SW 1271 (cell line): ENCODE measurements at places on chromosomes 4 and X.

DNA sequence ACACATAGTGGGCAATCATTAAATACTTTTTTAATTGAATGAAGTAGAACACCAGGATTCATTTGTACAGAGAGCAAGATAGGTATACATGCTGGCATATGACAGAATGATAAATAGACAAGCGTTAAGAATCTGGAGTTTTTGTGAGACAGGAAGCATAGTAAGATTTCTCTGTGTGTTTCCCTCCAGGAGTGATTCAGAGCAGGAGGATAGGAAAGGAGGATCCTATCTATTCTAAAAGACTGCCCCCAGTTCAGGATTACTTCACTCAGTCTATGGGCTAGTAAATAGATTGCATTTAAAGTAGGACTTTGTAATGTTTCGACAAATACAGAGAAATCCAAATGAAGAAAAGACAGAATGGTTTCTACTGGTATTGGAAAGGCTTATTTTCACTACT lies 423.7 kb downstream of the PDGFC start:
- DNase-seq: no peak

DNA sequence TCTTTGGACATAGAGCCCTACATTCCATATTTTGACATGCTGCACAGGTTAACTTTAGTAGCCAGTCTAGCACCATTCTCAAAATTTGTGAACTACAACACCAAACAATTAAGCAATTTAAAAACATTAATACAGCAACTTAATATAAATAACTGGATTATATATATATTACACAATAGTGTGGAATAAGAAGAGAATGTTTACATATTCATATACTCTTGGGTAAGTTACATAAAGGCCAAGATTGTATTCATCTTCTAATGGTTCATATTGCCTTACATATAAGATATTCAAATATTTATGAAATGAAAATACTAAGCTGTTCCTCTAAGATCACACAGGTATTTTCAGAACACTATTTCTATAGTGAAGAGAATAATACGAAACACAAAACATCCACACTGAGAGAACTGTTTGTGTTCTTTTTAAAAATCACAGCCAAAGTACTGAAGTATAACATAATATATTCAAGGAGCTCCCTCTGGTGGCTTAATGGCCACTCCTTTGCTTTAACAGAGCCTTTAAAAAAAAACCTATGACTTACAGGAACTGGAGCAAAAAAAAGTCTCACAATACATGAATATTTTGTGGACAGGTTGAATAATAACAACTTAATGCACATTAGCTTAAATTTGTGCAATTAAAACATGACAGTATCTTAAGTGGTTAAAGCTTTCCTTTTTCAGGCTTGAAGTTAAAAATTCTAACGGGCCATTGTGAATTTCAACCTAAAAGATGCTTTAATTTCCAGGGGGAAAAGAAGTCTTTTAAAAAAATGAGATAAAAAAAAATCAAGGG lies 46.2 kb downstream of the NEK1 start:
- DNase-seq: peak; percentile 45

GRCh38 chrX:106588801-106589200 lies 23.0 kb upstream of the RADX start:
- DNase-seq: no peak

DNA sequence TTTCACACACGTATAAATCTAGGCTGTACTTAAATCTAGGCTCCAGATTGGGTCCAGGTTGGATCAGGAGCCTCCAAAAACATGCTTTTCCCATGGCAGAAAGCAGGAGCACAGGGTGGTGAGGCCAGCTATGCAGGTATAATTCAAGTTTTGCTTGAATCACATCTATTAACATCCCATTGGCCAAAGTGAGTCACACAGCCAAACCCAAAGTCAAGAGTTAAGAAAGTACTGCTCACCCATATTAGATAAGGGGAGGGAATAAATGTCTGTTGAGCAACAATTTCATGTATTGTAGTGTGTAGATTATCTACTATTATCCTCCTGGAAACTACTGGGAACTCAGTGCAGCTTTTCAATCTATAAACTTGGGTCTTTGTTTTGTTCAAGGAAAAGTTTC lies 12.8 kb downstream of the SUPT20HL2 start:
- no peak for DNase-seq

- no peak for DNase-seq
These were observed 36.3 kb downstream of the C4orf51 start for GRCh38 chr4:145716200-145716599.
